ENCODE measurements at places on chromosomes 5 and 9.
A peak's percentile ranks its signal among the peaks of the same experiment; 100 is the strongest.

DNA sequence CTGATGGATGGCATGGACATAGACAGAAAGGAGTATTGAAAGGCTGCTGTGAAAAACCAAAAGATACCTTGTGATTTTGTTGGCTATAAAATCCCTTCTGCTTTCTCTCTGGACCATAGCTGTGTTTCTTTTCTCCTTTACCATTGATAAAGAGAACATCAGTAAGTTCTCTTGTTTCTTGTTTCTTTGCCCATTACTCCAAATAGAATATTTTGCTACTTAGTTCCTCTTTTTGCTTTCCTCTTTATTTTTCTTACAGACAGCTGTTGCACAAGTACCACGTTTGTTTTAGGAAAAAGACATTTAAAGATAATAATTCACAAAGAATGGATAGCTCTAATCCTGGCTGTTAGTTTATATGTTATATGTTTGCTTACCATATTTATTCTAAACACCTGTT lies 1129.2 kb downstream of the DTWD2 start:
- DNase-seq, result no peak

- no peak for DNase-seq
Measured at GRCh38 chr9:77826621-77827020, 178.5 kb upstream of the GNA14 start.

DNA sequence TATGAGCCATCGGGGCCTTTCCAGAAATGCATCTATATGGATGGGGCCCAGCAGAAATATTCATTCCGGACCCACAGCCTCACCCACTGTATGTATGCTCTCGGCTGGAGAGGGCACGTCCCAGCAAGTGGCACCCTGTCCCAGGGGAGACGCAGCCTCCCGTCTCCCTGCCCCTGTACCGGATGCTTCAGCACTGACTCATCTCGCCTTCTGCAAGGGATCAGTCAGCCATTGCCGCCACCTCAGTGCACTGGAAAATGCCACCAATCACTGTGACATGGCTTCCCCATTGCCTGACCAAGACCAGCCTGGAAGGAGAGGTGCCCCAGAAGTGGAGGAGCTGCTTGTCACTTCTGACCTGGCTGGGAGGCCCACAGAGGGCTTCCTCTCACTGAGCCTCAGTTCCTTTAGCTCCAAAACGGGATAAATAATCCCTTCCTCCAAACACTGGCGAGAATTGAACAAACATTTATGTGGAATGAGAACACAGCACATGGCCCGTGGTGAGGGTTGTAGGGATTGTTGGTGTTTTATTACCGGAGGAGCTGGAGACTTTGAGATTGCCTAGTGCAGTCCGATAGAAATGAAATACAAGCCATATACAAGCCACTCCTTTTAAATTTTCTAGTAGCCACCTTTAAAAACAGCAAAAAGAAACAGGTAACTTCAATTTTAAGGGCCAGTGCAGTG lies 43.9 kb upstream of the ORM1 start:
- no peak for DNase-seq

GRCh38 chr5:38257308-38258041 lies 884 bp upstream of the EGFLAM start:
- no peak for DNase-seq

DNA sequence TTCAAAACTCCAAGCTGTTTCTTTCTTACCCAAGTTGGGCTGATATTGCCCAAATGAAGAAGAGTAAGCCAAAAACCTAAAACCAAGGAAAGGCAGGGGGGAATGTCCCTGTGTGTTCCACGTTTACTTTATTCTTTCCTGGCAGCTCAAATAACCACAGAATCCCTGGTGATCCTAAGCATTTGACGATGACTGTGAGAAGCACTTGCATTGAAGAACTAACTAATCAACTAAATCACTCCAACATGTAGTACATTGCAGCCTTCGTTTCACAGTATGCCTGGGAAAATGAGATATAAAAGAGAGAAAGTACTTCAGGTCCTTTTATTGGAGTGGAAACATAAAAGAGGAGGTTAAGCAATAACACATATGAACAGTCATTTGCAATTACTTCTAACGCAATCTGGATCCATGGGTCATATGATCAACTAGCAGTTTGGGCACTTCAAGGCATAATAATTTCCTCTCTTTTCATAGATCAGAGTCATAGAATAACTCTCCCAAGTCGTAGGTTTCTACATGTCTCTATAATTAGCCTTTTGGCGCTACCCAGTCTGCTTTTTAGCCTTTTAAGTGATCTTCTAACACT lies 338.4 kb downstream of the TMEM167A start:
- DNase-seq, result no peak

DNA sequence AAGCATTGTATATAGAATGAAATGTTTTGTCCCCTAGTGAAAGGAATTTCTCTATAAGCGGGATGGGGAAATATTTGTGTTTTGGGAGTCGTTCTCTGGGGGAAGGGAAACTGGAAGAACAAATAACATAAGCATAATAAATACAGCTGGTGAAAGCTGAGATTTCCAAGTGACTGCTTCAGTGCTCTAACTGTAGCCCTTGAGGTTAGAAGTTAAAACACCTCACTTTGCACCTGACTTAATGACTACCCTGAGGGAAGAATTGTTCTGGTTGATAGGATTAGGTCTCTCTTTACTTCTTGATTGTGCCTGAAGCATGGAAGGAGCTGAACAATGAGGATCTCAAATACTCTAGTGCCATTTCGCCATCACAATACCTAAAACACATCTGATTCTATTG lies 307.4 kb downstream of the MAN2A1 start:
- no peak for DNase-seq

- DNase-seq, result no peak
Measured at GRCh38 chr5:173919443-173919842, 31.3 kb downstream of the CPEB4 start.

- DNase-seq, result no peak
Measured at GRCh38 chr5:53779541-53779981, 219.1 kb downstream of the NDUFS4 start.

- DNase-seq, result no peak
Measured at GRCh38 chr9:114366334-114367128, 21.3 kb downstream of the AKNA start.

DNA sequence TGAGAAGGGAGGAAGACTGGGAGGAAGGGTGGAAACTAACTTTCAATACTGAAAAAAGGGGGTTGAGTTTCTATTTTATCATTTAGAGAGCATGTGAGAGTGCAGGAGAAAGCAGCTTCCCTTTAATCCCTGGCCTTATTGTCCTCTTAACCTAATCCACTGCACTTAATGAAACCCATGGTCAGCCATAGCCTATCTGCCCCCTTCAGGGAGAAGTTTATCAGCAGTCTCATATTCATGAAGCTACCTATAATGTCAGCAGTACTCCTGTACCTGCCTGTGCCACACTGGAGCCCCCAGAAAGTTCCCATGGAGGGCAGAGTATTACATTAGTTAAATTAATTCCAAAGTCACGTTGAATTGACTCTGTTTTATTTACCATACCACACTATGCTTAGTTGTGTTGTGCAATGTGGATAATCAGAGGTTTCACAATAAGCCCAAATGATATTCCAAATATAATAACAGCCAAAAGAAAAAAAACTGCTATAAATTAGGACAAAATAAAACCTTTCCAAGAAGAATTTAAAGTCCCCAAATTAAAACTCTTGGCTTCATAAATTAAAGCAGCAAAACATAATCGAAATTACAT lies 62.9 kb downstream of the MUSK start:
- DNase-seq, result no peak

- DNase-seq, result no peak
Measured at GRCh38 chr9:34405719-34406118, 29.0 kb upstream of the MYORG start.

GRCh38 chr5:78234804-78235203 lies 59.7 kb downstream of the AP3B1 start:
- DNase-seq, result no peak

GRCh38 chr9:92769286-92769685 lies 4.7 kb upstream of the BICD2 start:
- DNase-seq, result no peak

DNA sequence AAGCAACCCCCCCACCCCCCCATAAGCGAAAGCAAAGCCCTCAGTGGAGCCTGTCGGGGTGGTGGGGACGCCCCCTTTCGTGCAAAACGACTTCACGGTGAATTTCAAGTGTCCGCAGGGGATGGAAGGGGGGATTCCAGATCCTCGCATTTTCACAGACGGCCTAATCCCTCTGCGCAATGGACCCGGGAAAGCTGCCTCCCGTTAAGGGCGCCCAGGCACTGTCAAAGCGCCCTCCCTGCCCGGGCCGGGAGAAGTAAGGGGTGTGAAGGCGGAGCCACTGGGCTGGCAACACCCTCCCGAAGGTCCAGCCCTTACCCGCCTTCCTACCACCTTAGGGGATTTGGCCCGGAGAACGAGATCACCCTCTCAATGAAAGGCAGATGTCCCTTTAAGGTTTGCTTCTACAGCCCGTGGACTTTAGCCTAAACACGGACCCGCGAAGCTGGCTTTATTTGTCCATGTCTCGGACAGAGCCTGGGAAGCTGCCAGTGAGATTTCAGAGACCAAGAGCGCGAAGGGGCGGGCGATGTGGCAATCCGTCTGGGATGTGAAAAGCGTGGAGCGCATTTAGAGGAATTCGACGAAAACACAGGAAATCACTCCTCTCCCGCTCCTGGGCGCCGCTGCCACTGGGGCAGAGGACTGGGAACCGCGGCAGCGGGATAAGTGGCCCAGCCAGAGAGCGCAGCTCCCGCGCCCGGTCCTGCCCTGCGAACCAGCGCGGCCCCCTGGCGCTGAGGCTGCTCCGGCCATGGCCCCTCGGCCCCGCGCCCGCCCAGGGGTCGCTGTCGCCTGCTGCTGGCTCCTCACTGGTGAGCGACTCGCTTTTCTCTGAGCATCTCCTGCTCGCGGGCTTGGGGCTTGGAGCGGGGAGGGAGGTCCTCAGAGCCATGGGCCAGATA lies at the start of the genes ITGA1 and PELO:
Gene ITGA1 (plus strand): TSS at position 317 of the 905 bp plus-strand sequence. CDS start 438 bp downstream, at position 755.
Gene PELO (plus strand): TSS at position 317 of the 905 bp plus-strand sequence. CDS start 12,479 bp downstream, outside the sequence.
- peak; percentile 74 for DNase-seq

DNA sequence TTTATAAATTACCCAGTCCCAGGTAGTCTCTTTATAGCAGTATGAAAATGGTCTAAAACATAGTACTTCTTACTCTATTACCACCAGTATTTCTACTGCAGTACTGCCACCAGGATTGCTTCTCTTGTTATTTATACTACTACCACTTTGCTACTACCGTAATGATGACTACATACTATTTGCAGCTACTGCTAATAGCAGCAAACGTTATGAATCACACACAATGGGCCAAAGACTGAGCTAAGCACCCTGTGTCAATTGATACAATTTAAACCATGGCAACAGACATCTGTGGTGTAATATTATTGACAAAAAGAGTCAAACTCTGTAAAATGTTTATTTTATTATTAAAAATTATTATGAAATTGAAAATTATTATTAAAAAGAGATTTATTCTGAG lies 15.3 kb upstream of the KIF12 start:
- DNase-seq, result no peak

DNA sequence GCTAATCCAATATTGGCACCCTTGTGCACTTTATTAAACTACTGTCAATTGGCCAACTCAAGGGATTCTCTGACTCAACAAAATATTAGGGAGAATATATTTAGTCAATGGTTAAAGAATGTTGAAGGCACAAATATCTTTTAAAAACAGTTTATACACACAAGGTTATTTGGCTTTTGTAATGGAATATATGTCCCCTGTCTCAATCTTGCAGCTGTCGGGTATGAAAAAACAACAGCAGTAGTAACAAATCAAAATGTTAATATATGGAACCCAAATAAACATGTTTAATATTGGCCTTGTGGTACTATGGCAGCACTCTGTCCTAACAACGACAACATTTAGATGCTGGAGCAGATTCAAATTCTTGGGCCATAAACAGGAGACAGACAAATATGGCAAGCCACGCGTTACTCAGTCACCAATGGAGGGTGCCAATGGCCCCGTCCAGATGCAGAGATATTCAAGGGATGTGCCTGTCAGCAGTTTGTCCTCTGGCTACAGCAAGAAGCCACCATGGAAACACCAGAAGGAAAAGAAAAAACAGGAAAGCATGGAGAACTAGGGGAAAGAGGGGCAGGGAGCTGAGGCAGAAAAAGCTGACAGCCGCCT lies 342.0 kb downstream of the NDUFS4 start:
- DNase-seq, result no peak

DNA sequence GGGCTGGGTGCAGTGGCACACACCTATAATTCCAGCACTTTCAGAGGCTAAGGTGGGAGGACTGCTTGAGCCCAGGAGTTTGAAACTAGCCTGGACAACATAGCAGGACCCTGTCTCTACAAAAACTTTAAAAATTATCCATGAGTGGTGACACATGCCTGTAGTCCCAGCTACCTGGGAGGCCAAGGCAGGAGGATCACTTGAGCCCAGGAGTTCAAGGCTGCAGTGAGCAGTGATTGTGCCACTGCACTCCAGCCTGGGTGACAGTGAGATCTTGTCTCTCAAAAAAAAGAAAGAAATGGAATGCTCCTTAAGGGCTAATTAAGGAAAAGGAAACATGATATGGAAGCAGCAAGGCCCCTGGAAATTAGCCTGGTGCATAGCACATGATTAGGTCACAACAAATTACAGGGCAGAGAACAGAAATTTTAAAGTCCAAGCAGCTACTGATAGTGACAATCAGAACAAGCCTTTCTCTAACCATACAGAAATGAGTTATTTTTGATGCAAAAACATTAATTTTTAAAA lies 19.5 kb downstream of the ANKH start:
- DNase-seq, result no peak

GRCh38 chr5:145101246-145101645 lies 733.9 kb downstream of the PRELID2 start:
- DNase-seq, result no peak

DNA sequence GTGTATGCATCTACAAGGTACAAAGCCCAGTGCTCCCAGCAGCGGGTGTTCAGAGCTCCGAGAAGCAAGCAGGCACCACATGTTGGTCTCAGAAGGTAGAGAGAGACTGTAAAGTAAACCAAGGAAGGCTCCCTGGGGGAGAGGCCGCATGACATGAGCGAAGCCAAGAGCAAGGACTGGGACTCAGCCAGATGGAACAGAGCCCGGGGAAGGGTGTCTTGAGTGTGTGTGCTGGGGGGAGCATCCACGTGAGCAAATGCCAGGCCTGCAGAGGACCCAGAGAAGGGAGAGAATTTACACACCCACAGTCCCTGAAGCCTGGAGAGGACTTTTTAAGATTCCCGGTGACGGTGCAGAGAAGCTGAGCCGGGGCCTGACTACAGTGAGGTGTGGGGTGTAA lies 15.2 kb upstream of the KCNIP1 start:
- DNase-seq, result no peak

GRCh38 chr5:77892061-77893010 lies 116.2 kb upstream of the TBCA start:
- no peak for DNase-seq

GRCh38 chr5:179769271-179769670 lies 24.5 kb upstream of the LTC4S start:
- DNase-seq, result no peak

- DNase-seq, result no peak
Measured at GRCh38 chr5:121913418-121913817, 48.4 kb upstream of the SRFBP1 start.

Measured in progenitor cell of endocrine pancreas (in vitro differentiated cells).